ENCODE measurements at places on chromosomes 3 and 15. TPM values are rescaled to one million over a fixed set of nuclear protein-coding genes. Genes with fewer than 3 reads are reported as not detected.

Gene SLC28A2
- not detected for polyA plus RNA-seq

DNA sequence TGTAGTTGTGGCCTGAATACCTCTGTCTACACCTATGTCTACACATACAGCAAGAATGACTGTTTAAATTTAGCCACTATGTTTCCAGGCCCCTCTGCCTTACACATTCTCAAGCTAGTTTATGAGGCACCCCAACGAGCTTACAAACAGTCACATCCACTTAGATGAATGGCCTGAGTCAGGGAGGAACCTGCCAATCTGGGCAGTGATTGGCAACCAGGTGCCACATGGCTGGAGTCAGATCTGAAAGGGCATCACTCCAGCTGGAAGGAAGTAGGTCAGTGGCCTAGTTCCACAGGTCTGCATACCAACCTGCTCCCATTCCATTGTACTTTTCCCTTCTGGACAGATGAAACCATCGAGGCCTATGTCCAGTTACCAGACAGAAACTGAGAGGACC is 136.3 kb downstream of the FOXP1 start:
- DNase-seq = no peak

DNA sequence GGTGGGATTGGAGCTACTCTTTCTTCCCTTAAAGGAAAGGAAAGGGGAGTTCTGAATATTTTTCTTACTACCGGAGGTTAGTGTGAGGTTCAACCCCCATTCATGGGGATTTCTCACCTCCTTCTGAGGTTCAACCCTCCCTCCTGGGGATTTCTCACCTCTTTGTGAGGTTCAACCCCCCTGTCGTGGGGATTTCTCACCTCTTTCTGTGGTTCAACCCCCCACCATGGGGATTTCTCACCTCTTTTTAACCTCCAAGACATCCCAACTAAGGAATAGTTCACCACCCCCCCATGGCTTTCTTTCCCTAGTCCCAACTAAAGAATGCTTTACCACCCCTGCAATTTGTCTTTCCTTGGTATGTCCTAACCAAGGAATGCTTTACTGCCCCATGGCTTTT is 520.3 kb downstream of the EDEM1 start:
- no peak for DNase-seq

Gene RRP9
- 12.6 TPM for polyA plus RNA-seq

Gene LMAN1L
- polyA plus RNA-seq = not detected

Gene PAK6
- 2.4 TPM for polyA plus RNA-seq

DNA sequence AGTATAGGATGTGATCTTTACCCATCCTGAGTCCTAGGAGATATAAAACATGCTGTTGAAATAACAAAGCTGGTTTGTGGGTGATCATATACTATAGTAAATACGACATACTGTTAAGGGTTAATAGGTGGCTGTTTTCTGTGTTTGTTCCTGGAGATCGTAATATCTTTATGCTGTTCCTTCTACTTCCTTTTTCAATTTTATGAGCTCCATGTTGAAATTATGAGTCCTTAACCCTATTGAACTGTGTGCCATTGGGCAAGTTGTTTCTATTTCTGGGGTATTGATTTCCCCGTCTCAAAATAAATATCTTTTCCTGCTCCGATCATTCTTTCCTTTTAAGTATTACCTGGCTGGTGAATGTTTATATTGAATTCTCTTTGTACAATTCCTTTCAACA is 115.1 kb downstream of the LPP start:
- no peak for DNase-seq

Gene SKOR1
- 0.50 TPM for polyA plus RNA-seq

Gene SLC9C1
- polyA plus RNA-seq = 0.61 TPM

Gene P4HTM
- polyA plus RNA-seq = 9.5 TPM

GRCh38 chr15:73849641-73850040 is 23.7 kb upstream of the TBC1D21 start:
- no peak for DNase-seq

Gene FHIT
- 4.9 TPM for polyA plus RNA-seq

- DNase-seq = no peak
Measured at GRCh38 chr15:73748730-73749129, 4.4 kb downstream of the INSYN1 start.

Gene MITF
- polyA plus RNA-seq = 11.1 TPM

GRCh38 chr15:39414201-39414600 is 166.7 kb upstream of the THBS1 start:
- no peak for DNase-seq

DNA sequence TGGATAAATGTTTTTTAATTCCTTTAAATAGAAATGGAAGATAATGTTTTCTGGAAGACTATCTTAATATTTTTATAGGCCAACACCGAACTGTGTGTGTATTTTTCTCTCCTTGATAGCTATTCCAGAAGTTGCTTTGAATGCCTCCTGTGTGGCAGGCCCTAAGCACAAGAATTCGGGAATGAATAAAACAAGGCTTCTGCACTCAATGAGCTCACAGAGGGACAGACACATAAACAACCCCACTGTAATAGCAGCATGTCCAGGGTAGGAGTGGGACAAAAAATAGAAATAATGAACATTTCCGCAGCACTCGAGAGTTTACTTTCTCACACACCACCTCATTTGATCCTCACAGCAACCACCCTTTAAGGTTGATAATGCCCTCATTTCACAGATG is 18.0 kb downstream of the SRGAP3 start:
- DNase-seq = no peak

DNA sequence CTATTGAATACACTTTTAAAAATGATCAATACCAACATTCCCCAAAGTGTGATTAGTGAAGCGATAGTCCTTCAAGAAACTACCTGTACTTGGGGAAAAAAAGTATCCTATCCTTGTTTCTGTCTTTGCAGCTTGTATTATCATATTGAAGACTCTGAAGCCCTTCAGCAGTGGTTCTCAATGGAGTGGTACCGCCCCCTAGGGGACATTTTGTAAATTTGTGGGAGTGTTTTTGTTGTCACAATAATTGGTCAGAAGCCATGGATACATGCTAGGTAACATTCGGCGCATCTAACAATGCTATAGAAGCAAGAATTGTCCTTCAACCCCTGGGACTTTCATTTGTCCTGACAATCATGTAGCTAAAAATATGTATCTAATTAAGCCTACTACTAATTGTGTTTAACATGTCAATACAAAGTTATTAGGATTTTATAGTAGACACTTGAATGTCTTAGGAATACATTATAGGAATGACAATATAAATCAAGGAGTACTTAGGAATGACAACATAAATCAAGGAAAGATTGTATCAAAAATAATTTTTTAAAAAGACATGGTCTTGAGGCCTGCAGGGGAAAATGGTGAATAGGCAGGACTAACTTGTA is 53.7 kb downstream of the NMD3 start:
- DNase-seq = no peak

Gene DNAJA4
- polyA plus RNA-seq = 60.1 TPM

DNA sequence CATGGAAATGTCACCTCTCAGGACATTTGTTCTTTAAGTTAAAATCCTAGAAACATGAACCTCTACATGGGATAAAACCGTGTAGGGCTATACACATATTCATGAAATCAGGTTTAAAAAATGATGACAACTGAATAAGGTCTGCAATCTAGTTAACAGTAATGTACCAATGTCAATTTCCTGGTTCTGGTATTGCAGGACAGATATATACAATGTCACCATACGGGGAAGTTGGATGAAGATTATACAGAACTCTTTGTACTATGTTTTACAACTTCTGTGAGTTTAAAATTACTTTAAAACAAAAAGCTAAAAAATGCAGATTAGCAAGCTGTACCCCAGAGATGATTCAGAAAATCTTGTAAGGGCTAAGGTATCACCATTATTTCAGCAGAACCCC is 6.7 kb downstream of the CNTN3 start:
- no peak for DNase-seq

DNA sequence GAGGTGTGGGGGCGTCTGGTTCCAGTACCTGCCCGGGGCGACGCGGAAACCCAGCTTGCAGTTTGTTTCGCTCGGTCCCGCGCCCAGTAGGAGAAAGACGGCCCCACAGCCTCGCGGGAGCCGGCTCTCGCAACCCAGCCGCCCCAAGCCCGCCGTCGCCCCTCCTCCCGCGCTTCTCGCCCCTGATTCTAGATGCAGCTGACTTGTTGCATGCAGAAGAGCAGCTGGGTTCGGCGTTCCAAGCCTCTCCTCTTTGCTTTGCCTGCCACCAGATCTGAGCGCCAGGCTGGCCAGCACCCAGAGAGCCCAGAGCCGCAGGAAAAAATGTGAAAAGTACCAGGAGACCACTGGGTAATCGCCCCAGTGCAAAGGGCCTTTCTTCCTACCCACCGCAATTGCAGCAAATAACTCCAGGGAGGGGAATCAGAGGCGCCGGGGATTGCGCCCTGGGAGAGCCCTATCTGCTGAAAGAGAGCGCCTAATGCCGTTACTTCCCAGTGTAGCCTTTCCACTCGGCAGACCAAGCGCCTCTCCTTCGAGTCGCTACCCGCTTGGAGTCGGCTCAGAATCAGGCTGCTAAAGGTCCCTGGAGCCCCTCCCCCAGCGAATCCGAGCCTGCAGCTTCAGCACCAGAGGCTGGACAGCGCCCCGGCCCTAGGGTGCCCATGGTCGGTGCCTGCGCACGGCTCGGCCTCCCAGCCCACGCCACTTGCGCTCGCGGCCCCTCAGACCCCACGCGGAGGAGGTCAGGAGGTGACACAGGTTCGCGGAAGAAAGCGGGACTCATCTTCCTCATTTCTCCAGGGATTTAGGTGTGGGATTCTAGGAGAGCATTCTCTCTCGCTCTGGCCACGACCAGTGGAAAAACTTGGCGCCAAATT is 15.7 kb upstream of the AEN start:
- peak; percentile 61 for DNase-seq

DNA sequence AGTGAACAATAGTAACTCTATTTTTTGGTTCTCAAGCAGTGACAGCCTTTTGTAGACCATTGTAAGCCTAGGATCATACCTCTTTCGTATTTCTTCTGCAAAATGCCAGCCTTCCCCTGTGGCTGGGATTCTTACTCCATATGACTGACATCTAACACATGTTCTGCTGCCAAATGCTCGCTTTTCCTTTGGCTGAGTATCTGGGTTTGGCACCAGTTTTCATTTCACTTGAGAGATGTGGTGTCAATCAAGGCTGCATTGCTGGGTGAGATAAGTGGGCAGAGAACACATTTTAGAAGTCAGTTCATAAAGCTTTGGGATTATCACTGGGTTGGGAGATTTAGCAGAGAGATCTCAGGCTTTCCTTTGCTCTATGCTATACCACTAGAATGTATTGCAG is 514.7 kb upstream of the SGO1 start:
- no peak for DNase-seq

Gene MAGEF1
- polyA plus RNA-seq = 66.8 TPM

- DNase-seq = no peak
Measured at GRCh38 chr3:113405180-113405579, 36.1 kb downstream of the CFAP44 start.

Gene GP5
- 0.11 TPM for polyA plus RNA-seq

DNA sequence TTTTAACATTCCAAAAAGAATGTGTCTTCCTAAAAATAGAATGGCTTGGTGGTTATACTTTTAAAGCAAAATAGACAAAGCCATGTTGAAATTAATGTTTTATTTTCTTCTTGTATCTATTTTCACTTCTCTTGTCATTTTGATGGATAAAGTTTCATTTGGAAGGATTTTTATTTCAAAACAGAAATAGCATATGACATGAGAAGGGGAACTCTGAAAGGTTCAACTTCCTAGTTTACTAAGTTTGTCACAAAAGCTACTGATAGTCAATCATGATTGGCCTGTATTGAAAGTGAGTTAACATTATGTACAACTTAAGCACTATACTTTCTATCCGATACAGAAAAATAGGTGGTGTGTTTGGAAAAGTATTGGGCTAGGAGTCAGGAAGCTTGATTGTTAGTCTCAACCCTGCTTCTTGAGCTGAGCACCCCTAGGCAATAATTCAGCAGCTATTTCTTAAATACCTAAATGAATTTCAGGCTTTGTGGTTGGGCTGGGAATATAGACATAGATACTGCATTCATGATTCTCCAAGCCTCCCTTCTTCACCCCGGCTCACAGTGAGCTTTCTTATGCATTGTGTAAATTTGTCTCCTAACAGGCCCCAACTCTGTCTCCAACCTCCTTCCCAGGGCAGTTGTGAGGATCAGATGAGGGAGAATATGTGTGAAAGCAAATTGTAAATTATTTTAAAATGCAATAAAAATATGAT is 46.9 kb upstream of the CSPG4 start:
- no peak for DNase-seq

Gene CHRM5
- polyA plus RNA-seq = 0.08 TPM

DNA sequence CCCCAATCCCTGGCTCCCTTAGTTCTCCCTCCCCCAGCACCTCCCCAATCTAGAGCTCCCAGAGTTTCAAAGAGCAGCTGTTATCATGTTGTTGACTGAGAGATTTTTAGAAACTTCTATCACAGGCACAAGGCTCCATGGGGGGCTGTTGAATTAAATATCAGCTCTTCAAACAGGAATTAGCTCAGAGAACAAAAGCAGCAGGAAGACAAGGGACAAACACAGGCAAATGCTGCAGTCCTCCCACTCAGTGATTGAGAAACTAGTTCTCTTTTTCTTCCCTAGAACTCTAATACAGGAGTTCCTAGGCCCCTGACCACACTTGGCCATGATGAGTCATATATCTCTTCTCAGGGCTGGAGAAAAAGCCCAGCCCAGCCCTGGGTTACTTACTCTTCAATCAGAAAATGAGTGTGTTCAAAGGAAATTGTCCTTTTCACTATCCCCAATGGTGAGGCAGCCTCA is 262.1 kb downstream of the IGSF11 start:
- DNase-seq = no peak

Gene RETNLB
- not detected for polyA plus RNA-seq

GRCh38 chr3:41599127-41599484 is 362.8 kb downstream of the ULK4 start:
- no peak for DNase-seq

Gene CACNA1D
- polyA plus RNA-seq = 1.7 TPM

GRCh38 chr3:127013181-127013580 is 30.3 kb downstream of the PLXNA1 start:
- DNase-seq = no peak

DNA sequence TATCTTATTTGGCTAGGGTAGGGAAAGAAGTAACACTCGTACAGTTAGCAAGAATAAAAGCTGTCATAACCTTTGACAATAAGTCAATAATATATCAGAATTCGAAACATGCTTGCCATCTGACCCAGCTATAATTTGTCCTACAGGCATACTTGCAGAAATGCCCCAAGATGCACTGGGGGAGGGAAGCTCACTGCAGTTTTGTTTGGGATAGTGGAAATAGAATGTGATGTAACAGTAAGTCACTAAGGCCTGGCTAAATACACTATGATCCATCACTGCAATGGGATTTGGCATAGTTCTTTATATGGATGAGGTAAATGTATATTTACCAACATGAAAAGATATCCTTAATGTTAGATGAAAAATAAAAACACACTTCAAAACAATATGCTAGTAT is 25.5 kb upstream of the TMOD3 start:
- no peak for DNase-seq

Gene SLCO2A1
- polyA plus RNA-seq = 1.1 TPM

DNA sequence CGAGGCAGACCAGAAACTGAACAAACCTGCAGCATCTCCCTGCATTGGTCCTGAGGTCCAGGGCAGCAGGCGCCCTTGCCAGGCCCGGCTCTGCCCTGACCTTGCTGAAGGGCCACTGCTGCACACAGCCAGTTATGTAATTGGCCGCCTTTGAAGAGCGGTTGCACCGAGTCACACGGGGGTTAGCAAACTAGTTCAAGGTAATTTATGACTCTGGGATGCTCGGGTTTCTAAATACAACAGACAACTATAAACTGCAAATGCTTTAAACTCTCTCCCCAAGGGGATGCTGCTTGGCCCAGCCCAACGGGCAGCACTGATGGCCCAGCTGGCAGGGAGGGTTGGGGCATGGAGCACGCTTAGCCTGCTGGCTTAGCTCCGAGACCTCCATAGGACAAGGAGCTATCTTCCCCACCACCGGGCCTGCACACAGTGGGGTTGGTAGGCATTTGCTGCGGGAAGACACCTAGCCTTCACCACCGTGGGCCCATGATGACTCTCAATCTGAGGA is 60.3 kb upstream of the IQSEC1 start:
- DNase-seq = no peak
